ENCODE measurements at places on chromosomes 11 and 22. TPM values are rescaled to one million over a fixed set of nuclear protein-coding genes. Genes with fewer than 3 reads are reported as not detected.

The RAG2 gene
- total RNA-seq, result not detected

The PVALB gene
- not detected for total RNA-seq

The PAMR1 gene
- total RNA-seq, result not detected

The TBC1D22A gene
- 10.1 TPM for total RNA-seq

The FAM118B gene
- 15.3 TPM for total RNA-seq

The TMPRSS5 gene
- total RNA-seq, result 0.14 TPM

The CLDN5 gene
- total RNA-seq, result not detected

The YPEL1 gene
- total RNA-seq, result 0.08 TPM

The DEUP1 gene
- total RNA-seq, result not detected

The CYTH4 gene
- total RNA-seq, result 0.69 TPM

The NPAS4 gene
- total RNA-seq, result not detected

The MRGPRE gene
- total RNA-seq, result 0.10 TPM

The MMP8 gene
- total RNA-seq, result not detected

The SLC22A25 gene
- total RNA-seq, result not detected

The SHISA8 gene
- total RNA-seq, result 0.18 TPM

The SYT12 gene
- total RNA-seq, result 9.6 TPM

The MAP4K2 gene
- 10.3 TPM for total RNA-seq

The P4HA3 gene
- 42.6 TPM for total RNA-seq

The PRR33 gene
- not detected for total RNA-seq

The ZNF202 gene
- 11.7 TPM for total RNA-seq

The ROBO4 gene
- total RNA-seq, result not detected

The APOL5 gene
- not detected for total RNA-seq

The TYR gene
- total RNA-seq, result not detected

The CDC42EP1 gene
- total RNA-seq, result 40.9 TPM

The OR2AG2 gene
- total RNA-seq, result not detected

The PACSIN2 gene
- 67.7 TPM for total RNA-seq

The LDHAL6A gene
- not detected for total RNA-seq

The SIPA1 gene
- total RNA-seq, result 22.5 TPM

The RAB36 gene
- 8.3 TPM for total RNA-seq

The EHF gene
- 0.55 TPM for total RNA-seq

The CRY2 gene
- 2.9 TPM for total RNA-seq

The RCE1 gene
- 41.4 TPM for total RNA-seq

All from A549 treated with DMSO at 1 μM for 4 hours (cell line).